Astrocyte (in vitro differentiated cells and primary cell): ENCODE measurements at places on chromosomes 6 and 20. TPM values are rescaled to one million over a fixed set of nuclear protein-coding genes. Genes with fewer than 3 reads are reported as not detected.

- DNase-seq = peak; percentile 95
Observed at GRCh38 chr6:47135772-47136171, 93.6 kb upstream of the ADGRF1 start.

DNA sequence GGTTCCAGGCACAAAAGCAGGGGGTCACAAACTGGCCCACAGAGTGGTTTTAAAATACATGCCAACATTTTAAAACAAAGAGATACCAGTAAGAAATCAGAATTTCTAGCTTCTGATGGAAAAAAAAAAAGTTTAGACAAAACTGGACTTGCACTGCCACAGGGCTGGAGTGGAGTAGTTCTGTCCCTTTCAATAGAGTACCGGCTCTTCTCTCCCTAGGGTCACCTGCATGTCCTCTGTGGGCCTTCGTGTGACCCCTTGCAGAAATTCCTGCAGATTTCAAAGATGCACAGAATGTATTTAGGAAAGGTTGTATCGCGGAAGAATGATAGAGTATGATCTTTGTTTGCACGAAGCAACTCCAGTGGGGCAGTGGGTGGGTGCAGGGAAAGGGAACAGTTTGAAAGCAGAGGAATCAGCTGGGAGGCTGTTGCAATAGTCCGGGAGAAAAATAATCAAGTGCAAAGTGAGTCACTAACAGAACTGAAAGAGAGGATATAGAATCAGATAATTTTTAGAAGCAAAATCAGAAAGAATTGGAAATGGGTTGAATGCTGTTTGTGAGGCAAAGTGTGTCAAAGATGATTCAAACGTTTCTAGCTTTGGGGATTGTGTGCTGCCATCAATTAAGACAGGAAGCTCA lies 97.3 kb upstream of the STXBP5 start:
- peak; percentile 34 for DNase-seq

GRCh38 chr20:64063389-64064144 lies 569 bp downstream of the TCEA2 start:
- DNase-seq = no peak

DNA sequence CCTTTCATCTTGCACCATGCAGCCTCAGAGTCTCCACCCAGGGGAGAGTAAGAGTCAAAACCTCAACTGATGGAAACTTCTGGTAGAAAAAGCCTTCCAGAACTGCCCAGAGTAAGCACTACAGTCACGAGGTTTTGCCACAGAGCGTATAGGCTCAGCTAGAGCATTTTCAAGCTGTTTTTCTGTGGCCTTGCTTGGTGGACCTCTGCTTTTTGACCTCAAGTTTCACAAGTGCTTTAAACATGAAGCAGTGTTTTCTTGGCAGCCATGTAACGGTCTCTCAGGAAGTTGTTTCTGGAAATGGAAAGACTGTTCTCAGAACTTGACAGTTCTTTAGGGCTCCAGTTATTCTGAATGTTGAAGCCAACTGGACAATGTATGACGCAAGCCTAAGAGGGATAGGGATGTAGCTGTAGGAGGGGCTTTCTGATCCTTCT lies 146.5 kb downstream of the ZDHHC14 start:
- no peak for DNase-seq

DNA sequence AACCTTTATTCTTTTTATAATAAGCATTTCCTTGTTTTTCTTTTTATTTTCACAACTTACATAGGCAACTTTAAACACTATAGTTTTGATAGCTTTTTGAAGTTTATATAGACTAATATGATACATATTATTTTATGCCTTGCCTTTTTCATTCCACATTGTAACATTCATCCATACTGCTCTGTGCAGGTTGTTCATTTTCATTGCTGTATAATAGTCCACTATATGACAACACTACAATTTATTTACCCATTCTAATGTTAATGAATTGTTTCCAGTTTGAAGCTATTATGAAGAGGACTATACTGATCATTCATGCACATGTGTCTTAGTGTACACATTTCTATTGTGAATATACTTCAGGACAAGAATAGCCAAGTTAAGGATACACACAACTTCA lies 49.1 kb downstream of the WASF1 start:
- DNase-seq = no peak

DNA sequence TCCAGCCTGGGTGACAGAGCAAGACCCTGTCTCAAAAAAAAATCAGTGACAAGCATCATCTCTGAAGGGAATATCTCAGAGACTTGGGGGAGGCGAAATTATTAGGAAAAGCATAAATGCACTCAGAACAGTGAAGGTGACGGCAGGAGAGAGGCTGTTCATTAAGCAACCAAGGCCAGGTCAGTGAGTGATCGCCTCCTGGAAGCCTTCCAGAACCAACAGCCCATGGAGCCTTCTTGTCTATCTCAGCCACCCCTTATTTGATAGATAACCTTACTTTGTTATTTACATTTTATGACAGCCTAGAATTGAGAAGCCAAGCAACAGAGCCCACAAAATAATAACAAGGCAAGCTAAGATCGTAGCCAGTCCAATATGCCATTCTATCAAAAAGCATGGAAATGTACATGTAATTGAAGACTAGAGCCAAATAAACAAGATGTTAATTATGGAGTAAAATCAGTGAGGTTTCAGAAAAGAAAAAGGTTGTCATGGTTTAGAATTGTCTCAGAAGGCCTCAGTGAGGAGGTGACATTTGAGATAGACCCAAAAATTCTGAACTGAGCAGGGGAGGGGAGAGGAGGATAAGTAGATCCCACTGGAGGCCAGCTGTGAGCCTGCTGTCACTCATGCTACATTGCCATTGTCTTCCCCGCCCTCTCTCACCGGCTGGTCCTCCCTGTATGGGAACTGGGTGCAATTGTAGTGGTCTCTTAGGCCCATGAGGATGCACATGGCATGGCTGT lies 17.8 kb downstream of the BNIP5 start:
- DNase-seq = no peak

DNA sequence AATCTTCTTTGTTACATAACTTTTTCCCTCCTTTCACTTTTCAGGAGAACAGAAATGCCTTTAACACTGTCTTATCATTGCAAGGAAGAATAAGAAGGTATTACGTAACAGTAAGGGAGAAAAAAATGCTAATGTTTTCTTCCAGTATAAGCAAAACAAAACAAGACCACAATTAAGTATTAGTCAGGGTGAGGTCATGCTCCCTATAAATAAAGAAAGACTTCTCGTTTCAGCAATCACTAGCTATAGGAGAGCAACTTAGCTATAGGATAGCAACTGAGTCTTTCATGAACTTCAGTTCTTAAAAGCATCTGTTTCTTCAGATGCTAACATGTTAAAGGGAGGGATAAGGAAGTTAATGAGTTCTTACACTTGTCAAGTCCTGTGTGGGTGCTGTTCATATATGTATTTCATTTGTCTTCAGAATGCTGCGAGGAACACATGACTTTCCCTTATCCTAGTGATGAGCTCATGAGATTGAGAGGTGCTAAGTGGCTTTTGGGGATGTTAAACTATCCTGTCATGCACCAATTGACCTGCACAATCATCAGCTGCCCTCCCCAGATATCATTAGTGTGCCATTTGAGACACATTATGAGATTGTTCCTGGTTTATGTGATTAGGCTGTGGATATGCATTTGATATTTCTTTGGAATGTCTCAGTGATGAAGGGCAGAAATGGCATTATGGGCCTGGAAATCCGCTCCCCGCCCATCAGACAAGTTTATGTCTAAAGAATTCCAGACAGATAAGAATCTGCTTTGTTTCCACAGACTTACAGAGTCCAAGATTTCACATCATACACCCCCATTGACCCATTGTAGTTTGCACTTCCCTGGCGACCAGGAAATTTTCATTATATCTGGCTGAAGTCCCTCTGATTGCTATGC lies 37.5 kb downstream of the LAMA4 start:
- DNase-seq = peak; percentile 93

DNA sequence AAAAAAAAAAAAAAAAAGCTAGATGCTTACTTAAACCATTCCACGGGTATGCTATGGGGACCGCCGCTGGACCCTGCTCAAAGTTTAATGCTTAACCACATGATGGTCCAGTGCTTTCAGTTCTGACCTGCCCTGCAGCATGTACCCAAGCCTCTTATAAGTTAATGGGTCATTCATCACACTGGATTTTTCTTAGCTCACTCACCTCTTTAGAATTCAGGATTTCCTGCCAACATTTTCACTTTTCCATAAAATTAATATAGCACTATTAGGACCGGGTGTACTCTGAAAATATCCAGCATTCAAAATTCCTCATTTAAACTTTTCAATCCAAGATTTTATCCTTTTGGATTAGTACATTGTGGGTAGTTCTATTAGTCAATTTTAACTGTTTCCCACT lies 140.8 kb downstream of the ALDH8A1 start:
- peak; percentile 76 for DNase-seq

DNA sequence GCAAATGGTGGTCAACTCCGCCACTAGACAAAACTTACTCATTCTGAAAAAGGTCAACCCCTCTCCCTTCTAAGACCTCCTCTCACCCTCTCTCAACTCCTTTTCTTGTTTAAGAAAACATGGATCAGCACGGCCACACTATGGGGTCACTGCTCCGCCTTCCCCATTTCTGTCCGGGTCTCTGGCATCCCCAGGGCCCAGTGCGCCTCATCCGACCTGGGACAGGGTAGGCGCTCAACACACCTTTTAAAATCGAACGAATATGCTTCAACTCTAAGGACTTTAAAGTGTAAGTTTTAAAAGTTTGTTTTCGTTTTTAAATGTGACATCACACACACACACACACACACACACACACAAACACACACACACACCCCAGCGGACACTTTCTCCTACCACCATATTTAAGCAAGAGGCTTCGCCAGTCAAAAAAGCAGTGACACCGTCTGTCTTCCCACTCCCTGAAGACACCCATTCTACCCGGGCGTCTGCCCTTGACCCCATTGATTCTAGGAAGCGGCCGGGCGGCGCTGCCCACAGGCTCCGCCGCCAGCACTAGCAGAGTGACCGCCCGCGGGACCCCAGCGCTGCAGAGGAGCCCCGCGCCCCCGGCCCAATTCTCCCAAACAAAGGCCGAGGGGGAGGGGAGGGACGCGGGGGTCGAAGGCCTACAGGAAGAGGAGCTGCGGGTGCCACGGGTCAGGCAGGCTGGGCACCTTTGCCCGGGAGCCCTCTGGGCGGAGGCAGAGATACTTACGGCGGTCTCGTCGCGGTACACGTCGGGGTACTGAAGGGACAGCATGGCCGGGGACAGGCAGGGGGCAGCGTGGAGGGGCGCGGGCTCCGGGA lies 568 bp downstream of the PREP start:
- peak; percentile 38 for DNase-seq

DNA sequence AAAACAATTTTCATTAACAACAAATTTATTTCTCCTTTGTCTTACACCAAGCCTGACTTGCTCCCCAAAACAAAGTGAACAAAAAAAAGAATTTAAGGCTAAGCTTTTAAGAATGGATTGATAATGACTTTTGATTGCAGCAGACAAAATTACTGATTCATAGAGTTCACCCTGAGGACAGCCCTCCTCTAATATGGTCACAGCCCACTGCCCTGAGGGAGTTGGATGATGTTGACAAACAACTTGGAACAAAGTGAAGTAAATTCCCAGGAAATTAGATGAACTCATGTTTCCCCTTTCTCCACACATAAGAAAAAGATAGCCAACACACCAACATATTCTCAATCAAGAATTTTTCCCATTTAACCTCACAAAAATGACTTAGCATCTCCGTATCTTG lies 7.7 kb upstream of the ISM1 start:
- DNase-seq = no peak

- DNase-seq = no peak
Observed at GRCh38 chr6:336159-337114, 44.1 kb downstream of the DUSP22 start.

- no peak for DNase-seq
Observed at GRCh38 chr20:62002882-62003480, 62.7 kb downstream of the TAF4 start.

- DNase-seq = no peak
Observed at GRCh38 chr20:57439432-57439831, 48.2 kb downstream of the RBM38 start.

DNA sequence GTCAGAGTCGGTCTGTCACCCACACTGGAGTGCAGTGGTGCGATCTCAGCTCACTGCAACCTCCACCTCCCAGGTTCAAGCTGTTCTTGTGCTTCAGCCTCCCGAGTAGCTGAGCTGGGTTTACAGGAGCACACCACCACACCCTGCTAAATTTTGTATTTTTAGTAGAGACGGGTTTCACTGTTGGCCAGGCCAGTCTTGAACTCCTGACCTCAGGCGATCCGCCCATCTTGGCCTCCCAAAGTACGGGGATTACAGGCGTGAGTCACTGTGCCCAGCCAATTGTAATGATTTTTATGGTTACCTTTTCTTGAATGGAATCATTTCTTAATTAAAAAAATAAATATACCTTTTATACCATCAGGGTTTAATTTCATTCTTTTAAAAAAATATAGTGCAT lies 105.7 kb downstream of the MTHFD1L start:
- DNase-seq = no peak

DNA sequence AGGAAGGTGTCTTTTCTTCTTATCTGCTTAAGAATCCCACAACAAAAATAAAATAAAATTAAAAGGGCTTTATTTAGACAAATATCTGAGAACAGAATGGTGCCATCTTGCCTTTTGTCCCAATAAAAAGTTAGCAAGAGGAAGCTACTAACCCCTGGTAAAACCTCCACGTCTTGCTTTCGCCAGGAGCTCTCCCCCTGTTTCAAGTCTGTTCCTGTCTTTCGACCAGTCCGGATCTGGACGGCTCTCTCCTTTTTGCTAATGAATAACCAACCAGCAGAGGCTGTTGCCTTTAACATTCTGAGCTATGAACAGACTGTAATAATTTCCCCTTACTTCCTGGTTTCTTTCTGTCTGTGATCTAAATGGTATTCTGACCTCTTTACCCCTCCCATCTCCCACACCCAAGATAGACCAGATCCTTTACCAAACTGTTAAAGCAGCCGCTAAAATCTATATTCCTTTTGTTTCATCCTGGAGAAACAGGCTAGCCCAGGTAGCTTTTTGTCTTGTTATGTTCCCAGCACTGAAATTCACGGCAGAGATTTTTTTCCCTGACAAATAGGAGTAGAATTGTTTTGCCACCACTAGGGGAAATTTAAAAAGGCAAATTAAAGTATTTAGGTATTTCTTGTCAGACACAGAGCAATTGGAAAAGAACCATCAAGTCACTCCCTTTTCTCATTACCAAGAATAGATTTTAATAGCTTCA lies at the start of gene FRK:
Gene FRK, minus strand, starts transcription at position 320 of the 712 bp plus-strand sequence. CDS start 580 bp downstream, outside the sequence.
- DNase-seq = no peak

GRCh38 chr20:1108437-1108920 lies 9.9 kb upstream of the PSMF1 start:
- DNase-seq = no peak

RBBP8NL gene
- total RNA-seq = 0.14 TPM in 1 of 2 replicates, not detected in the other

SGK2 gene
- total RNA-seq = 0.64 and 1.0 TPM in 2 replicates

PPT2 gene
- total RNA-seq = 25.6 and 33.0 TPM in 2 replicates

C20orf202 gene
- total RNA-seq = not detected in 2 replicates

PARD6B gene
- total RNA-seq = 10.1 and 13.1 TPM in 2 replicates

TENT5A gene
- total RNA-seq = 17.8 and 19.7 TPM in 2 replicates

CPNE5 gene
- 0.11 and 0.29 TPM in 2 replicates for total RNA-seq

GABRR1 gene
- not detected in 2 replicates for total RNA-seq

C6orf52 gene
- total RNA-seq = 2.3 and 2.9 TPM in 2 replicates

EDN1 gene
- total RNA-seq = 54.8 and 64.4 TPM in 2 replicates

FAM209B gene
- total RNA-seq = 0.60 TPM in 1 of 2 replicates, not detected in the other

SLC52A3 gene
- total RNA-seq = 0.09 TPM in 1 of 2 replicates, not detected in the other
